Body of pancreas (tissue), 4 donors: ENCODE measurements at places on chromosomes 13 and 19.
A peak's percentile ranks its signal among the peaks of the same experiment; 100 is the strongest.

GRCh38 chr19:7718668-7719067 is 13.2 kb downstream of the CLEC4G start:
- DNase-seq, result no peak

DNA sequence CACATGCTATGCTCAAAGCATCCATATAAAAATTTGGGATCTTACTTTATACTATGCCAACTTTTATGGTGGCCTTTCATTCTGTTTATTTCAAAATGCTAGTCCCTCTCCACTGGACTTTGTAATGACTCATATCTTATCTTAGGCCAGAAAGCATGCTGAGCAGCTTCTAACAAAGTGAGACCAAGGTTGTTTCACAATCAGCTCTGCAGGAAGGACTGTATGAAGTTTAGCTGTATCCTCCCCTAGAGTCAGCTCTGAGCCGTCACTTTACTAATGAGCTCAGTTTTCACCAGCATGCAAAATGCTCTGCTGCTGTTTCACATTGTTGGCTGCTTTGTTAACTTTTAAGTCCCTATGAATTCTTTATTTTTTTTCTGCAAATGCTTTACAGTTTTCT is 1608.8 kb downstream of the OLFM4 start:
- peak; percentile 26 for DNase-seq

DNA sequence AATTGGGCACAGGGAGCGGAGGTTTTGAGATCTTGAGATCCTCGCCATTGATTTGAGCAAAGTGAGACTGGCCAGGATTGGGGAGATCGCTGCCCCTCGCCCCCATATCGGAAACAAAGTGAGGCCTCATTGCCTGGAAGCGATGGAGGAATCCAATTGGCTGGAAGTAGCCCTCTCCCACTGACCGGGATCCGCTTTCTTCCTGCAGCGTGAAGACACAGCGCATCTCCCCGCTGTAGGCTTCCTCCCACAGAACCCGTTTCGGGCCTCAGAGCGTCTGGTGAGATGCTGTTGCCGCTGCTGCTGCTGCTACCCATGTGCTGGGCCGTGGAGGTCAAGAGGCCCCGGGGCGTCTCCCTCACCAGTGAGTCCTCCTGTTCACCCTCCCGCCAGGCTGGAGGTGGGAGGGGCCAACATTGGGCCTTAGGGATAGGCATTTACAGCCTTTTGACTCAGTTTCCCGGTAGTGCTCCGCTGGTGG is 438 bp downstream of the PRKCSH start:
- DNase-seq, result no peak

DNA sequence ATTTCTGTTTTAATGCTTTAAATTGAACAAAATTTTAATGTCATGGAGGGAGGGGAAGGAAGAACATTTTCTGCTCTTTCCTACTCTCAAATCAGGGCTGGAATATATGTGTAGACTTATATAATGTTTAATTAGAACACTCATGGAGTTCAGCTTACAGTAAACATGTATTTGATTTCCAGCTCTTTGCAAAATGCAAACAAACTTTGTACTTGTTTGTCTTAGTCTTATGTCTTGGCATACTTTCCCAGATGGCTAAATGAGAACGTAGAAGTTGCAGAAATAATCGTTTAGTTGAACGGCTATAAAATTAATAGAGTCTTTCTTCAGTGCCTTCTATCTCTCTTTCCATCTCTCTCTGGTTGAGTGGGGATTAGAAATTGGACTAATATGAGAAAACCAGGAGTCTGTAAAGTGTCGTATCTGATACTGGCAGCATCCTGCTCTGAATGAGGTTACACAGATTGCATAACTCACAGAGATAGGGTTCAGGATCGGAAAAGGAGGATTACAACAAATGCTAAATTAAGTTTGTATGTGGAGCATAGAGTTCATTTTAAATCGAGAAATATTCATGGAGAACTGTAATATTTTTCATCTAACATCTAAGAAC is 82.3 kb downstream of the FGF9 start:
- DNase-seq, result no peak

DNA sequence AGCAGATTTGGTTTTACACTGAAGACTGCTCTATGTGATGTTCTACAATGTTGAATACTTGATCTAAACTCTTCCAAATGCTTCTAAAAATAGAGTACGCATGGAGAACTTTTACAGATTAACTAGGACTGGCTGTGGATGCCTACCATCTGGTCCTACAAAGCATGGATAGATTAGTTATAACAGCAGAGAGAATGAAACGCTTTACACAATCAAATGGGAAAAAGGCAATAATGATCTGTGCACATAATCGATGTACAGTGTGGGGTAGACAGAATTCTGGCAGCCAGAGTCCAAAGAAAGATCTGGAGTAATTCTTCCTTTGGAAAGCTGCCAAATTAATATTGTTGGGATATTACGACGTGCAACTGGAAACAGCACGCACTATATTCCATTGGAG is 1885.5 kb upstream of the PRR20A start:
- DNase-seq, result no peak

- DNase-seq, result peak; percentile 65
These were observed 758 bp upstream of the ZNF888 start for GRCh38 chr19:52923778-52924593.

- no peak for DNase-seq
These were observed 15.5 kb downstream of the LIPE start for GRCh38 chr19:42411581-42412178.

GRCh38 chr19:46357846-46358583 is 11.1 kb downstream of the PPP5C start:
- no peak for DNase-seq

- peak; percentile 20 for DNase-seq
These were observed 3.5 kb downstream of the PEG3 start for GRCh38 chr19:56837004-56837403.

- DNase-seq, result no peak
These were observed 294.7 kb downstream of the NALCN start for GRCh38 chr13:101121608-101122007.

DNA sequence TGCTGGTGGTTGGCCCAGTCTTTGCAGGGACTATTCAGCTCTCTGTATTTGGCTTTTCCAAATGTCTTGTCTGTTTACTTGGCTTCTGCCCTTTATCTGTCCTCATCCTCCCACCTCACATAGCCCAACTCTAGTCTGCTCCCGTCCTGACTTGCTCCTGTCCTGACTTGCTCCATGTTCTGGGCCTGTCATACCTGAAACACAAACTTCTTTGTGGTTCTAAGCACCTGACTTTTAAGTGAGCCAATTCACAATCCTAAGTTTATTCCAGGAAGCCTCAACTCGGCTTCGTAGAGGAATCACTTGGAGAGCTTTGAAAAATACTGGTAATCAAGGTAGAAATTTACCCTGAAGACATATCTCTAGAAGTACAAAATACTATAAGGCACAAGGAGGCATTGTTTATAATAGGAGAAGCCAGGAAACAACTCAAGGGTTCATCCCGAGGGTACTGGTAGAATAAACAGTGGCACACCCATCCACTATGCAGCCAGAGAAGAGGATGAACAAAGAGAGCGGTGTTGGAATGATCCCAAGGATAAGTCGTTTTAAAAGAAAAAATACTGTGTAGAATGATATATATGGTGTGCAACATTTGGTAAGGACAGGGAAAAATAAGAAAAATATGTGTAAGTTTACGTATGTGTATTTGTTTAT is 284.5 kb downstream of the FGF14 start:
- DNase-seq, result no peak

DNA sequence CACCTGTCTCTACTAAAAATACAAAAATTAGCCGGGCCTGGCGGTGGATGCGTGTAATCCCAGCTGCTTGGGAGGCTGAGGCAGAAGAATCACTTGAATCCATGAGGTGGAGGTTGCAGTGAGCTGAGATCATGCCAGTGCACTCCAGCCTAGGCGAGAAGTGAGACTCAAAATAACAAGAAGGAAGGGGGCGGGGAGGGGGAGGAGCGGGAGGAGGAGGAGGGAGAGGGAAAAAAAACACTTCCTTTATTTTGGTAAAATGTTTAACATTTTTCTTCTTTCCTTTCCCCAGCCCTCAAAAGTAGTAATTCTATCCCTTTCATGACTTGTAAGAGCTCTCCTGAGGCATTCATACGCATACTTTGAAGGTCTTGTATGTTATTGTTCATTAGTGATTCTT is 44.3 kb downstream of the SPRY2 start:
- no peak for DNase-seq

- DNase-seq, result no peak
These were observed 15.2 kb downstream of the NDFIP2 start for GRCh38 chr13:79496188-79496587.

DNA sequence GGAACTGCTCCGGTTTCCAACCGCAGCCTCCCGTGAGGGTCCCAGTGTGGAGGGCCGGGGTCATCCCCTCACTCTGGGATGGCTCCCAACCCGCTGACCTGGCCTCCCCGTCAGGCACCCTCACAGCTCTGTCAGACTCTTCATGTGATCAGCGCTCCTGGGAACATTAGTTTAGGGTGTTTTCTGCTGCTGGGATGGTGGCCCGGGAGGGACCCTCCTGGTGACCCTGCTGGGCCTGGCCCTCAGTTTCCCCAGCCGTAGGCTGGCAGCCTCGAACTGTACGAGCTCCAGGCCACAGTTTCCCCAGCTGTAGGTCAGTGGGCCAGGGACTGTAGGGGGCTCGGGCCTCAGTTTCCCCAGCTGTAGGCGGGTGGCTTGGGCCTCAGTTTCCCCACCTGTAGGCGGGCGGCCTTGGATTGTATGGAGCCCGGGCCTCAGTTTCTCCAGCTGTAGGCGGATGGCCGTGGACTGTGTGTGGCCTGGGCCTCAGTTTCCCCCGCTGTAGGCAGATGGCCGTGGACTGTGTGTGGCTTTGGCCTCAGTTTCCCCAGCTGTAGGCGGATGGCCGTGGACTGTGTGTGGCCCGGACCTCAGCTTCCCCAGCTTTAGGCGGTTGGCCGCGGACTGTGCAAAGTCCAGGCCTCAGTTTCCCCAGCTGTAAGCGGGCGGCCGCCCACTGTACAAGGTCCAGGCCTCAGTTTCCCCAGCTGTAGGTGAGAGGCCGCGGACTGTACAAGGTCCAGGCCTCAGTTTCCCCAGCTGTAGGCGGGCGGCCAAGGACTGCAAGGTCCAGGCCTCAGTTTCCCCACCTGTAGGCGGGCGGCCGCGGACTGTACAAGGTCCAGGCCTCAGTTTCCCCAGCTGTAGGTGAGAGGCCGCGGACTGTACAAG is 1.3 kb upstream of the PTBP1 start:
- DNase-seq, result no peak

DNA sequence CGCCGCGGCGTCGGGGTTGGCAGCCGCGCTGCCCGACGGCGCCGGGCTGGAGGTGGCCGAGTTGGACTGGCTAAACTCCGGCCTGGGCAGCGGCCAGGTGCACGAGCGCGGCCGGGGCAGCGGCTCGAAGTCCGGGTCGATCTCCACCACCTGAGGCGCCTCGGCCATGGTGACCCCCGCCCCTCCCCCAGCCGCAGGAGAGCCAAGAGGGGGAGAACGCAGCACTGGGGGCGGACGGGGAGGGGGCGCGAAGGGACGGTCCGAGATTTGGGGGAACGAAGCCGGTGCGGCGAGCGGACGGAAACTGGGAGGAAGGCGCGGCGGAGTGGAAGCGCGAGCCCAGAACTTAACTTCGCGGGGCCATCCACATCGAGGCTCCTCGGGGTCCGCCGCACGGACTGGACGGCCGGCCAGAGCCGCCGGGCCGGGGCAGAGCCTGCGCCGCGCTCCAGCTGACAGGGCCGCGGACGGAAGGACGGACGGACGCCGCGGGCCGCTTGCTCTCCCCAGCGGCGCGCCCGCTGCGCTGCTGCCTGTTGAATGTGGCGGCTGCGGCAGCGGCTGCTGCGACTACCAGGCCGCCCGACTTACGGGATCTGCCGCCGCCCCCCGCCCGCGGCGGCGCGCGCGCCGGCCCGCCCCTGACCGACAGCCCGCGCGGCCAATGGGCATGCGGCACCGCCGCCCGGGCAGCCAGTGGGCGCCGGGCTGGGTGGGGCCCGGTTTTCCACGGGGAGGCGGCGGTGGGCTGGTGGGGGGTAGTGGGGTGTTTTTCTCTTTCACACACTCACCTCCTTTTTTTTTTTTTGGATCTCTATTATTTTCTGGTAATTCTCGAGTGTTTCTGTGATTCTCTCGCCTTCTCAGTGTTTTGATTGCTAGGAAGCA is at the start of gene FOXO1:
Gene FOXO1 (minus strand): TSS at position 597 of the 888 bp plus-strand sequence. CDS start 429 bp downstream, at position 168.
- DNase-seq, result peak; percentile 92

- DNase-seq, result peak; percentile 76
These were observed 15.1 kb upstream of the CEACAM4 start for GRCh38 chr19:41641879-41642485.

DNA sequence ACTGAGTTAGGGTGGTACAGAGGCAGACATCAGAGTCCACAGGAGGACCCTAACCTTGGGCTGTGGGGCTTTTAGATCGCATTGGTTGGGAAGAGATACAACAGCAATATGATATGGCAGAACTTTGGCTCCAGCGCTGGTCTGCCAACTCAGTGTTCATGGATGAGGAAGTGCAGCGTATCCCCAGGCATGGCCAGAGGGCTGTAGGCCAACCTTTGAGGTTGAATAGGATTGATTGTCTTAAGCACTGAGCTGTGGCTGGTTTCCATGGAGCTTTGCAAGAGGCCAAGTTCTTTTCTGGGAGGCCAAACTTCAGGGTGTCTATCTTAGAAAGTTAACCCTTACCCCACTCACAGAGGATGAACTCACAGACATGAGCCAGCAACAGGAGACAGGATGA is 144.1 kb upstream of the TMTC4 start:
- DNase-seq, result no peak

GRCh38 chr19:56538254-56538760 is 441 bp upstream of the ZFP28 start:
- peak; percentile 91 for DNase-seq

- DNase-seq, result peak; percentile 23
These were observed 1.7 kb upstream of the DBP start for GRCh38 chr19:48638831-48639381.

DNA sequence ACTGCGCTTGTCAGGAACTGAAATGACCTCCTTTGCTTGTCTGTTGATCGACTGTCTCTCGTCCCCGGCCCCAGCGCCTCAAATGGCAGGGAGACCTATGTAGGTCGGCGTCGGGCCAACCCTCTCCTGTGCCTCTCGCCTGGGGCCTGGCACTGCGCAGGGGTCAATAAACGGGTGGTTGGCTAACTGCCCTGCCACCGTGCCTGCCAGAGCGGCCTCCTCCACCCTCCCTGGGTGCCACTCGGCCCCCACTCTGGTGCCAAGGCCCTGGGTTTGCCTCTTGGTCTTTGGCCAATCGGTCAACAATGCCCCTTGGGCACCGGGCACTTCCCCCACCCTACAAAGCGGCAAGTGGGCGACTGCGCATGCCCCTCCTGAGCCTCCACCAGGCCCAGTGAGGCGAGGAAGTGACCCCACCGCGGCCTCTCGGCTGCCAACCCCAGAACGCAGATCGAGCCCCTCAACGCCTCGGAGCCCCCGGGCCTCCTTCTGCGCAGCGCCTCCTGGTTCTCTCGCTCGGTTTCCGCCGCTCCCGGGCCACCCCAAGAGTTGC is 1.1 kb downstream of the KEAP1 start:
- peak; percentile 100 for DNase-seq

GRCh38 chr13:29315847-29316246 is 279.6 kb downstream of the SLC7A1 start:
- no peak for DNase-seq
